SK-N-MC (cell line): ENCODE measurements at places on chromosomes 7 and 10.

GRCh38 chr7:111872450-111873325 lies 310.4 kb upstream of the IMMP2L start:
- no peak for DNase-seq

- DNase-seq: no peak
Observed at GRCh38 chr10:51314481-51314880, 240.2 kb downstream of the PRKG1 start.

DNA sequence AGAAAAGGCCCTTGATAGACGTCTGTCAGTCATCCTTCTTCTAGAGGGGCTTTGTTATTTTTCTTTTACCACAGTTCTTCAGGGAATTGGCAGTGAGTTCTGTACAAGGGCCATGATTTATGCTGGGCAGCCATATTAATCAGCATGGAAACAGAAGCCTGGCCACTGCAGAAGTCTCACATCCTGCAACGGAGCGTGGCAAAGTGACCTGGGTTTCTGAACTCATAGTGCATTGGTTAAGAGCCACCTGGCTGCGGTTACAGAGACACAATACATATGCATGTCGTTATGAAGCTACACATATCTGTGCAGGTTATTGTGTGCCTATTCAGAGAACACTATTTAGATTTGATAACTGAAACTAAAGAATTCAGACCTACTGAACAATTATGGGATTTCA lies 419.4 kb upstream of the CELF2 start:
- DNase-seq: no peak

GRCh38 chr10:42959833-42960232 lies 117.0 kb upstream of the RET start:
- DNase-seq: no peak

- no peak for DNase-seq
Observed at GRCh38 chr10:97506199-97506991, 7.7 kb downstream of the UBTD1 start.

- no peak for DNase-seq
Observed at GRCh38 chr7:24284699-24285506, 913 bp downstream of the NPY start.

GRCh38 chr7:2990949-2991470 lies 52.7 kb downstream of the CARD11 start:
- DNase-seq: no peak

DNA sequence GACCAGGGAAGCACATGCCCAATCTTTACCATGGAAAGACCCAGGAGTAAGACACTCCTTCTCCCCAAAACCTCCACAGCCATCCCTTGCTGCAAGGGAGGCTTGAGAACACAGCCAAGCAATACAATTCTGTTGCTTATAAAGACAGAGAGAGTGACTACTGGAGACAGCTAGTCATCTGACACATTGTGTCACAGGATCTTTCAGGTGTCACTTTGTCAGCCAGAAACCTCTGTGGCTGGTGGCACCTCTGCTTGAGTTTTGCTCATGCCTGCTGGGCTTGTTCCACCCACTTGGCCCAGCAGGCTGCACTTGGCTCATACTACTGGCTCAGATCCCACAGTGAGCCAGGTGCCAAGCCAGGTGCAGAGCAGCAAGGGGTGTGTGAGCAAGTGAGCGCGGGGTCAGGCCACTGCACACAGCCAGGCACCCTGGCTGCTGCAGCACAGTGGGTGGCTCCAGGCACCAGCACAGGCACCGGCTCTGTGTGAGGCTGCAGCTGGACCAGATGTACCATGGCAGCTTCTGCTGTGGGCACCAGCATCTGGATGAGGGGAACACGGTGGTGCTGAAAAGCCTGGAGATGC lies 12.4 kb upstream of the PRLHR start:
- no peak for DNase-seq

GRCh38 chr7:21656796-21657195 lies 114.0 kb downstream of the DNAH11 start:
- no peak for DNase-seq

DNA sequence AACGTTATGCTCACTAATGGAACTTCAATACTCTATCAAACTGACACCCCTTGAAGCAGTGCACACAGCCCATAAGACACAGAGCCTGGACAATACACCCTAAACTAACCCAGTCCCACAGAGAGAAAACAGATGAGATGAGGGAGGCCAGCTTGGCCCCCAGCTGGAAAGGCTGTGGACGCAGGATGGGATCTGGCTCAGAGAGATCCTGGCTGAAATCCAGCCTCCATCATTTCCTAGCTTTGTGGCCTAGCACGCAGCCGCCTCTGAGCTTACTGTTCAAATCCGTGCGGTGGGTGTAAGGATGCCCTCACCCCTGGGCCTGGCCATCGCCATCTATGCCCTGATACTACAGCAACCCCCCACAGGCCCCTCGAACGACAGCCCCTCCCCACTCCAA lies 32.7 kb downstream of the SNX8 start:
- no peak for DNase-seq

DNA sequence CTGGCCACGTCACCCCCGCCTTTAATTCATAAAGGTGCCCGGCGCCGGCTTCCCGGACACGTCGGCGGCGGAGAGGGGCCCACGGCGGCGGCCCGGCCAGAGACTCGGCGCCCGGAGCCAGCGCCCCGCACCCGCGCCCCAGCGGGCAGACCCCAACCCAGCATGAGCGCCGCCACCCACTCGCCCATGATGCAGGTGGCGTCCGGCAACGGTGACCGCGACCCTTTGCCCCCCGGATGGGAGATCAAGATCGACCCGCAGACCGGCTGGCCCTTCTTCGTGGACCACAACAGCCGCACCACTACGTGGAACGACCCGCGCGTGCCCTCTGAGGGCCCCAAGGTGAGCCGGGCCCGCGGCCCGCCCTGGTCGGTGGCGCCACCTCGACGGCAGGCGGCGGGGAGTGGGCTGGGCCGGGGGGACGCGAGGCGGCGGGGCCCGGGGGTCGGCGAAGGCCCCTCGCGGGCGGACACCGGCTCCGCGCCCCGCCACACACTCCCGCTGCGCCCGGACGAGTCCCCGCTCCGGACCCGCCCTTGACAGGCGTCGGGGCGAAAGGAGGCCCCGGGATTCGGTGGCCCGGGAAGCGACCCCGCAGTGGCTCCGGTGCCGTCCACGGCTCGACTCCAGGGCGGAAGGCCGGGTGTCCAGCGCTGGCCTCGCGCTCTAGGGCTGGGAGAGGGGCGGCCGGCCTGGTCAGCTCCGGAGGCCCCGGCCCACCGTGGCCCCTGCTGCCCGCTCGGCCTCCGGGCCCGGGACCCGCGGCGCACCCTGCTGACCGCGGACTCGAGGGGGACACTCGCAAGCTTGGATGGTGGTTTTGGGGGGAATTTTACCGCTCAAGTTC lies 557 bp downstream of the BAG3 start:
- no peak for DNase-seq

- no peak for DNase-seq
Observed at GRCh38 chr7:109545686-109546085, 976.0 kb downstream of the DNAJB9 start.

- DNase-seq: no peak
Observed at GRCh38 chr7:1995426-1995825, 237.3 kb downstream of the MAD1L1 start.

DNA sequence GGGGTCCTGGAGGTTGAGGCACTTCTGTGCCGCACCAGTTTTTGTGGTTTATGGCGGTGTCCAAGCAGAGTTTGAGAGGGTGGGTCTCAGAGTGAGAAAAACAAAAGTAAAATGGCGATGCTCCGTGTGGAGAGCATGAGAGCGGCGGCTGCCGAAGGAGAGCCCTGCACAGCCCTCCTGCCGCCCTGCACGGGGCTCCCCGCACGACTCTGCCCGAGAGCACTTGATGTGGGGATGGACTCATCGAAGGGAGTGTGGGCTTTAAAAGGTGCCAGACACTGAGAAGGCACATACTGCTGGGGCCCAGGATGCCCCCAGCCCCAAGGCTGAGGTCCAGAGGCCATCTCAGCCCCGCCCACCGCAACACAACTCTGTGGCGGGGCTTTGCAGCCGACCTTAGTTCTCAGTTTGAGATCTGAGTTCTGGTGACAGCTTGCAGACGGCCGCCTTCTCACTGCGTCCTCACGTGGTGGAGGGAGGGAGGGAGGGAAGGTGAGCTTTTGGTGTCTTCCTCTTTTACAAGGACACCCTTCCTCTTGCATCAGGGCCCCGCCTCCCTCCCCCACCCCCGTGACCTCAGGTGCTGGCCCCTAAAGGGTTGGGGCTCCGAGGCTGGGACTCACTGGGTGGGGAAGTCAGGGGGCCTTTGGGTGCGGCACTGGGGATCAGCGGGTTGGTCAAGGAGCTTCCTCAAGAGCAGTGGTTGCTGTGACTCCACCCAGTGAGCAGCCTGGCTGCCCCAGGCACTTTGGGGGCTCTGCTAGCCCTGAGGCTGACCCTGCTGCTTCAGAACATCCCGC lies 69.1 kb downstream of the NKX6-2 start:
- DNase-seq: no peak

GRCh38 chr7:151271699-151272355 lies 23.3 kb upstream of the SMARCD3 start:
- DNase-seq: peak; percentile 68

DNA sequence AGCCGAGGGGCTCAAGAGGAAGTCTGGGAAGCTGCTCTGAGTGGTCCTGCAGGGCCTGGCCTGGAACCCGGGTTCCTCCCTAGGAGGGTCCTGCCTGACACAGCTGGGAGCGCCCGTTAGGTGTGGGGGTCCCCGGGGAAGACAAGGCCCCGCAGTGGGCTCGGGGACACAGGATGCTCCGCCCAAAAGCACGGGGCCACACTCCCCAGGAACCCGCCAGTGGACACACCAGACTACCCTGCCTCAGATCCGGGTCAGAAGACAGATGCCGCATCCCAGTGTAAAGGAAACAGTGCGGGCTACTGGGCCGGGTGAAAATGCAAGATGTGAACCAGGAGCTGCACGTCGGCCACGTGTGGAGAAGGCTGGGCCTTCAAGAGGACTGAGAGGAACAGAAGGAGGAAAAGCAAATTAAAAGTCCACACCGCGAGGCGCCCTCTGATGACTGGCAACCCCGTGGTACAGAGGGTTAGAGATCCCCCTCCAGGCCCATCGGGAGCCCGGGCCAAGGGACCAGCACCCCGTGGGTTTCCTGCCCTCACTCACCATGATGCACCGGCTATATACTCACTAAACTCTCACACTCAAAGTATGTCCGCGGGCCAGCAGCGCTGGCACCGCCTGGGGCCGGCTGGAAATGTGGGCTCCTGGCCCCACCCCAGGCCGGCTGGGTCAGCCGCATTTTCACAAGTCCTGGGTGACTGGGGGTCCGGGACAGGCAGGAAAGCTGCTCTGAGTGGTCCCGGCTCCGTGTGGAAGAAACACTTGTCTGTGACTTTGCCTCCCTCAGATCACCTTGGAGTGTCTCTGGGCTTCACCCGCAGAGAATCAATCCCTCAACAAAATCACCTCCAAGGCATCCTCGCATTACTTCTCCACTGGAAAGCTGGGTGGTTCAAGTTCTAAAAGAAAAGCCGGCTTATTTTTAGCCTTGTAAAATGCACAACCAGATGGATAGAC lies 6.1 kb downstream of the STK32C start:
- DNase-seq: no peak

- no peak for DNase-seq
Observed at GRCh38 chr7:153638821-153639435, 413.3 kb upstream of the DPP6 start.

- no peak for DNase-seq
Observed at GRCh38 chr10:116720668-116721546, 21.5 kb downstream of the HSPA12A start.

GRCh38 chr10:131146790-131147189 lies 164.7 kb downstream of the TCERG1L start:
- no peak for DNase-seq

DNA sequence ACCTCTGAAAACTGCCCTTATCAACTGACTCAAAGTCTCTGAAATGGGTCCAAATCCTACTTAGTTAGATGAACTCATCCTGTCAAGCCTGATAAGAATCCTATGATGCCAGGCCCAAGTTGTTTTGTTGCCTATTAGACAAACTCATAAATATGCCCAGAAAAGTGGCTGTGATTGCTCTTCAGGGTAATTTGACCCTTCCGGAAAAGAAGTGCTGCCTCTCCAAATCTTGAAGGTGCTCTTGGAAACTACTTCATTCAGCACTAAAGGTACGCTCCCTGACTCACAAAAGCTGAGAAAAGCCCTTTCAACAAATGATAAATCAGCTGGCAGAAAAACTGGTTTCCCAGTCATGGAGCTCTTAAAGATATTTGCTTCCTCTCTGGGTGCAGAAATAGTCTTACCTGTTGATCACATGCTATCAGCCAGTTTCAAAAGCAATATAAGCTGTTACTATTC lies 6.7 kb downstream of the IFIT5 start:
- no peak for DNase-seq

DNA sequence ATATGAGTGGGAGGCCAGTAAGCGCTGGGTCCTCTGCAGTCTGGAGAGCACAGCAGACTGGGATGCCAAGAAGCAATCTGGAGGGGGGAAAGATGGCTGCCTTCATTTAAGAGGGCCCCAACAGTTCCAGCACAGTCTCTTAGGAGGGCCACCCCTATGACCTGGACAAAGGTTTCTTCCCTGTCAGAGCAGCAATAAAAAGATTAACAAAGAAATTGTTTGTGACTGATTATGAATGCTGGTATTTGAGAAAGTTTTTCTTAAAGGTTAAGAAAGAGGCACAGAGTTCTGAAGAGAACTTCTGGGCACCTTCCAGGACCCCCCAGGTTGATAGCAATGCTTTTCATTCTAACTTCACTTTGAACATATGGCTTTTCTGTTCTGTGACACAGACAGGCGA lies 52.3 kb downstream of the CYP26A1 start:
- no peak for DNase-seq

DNA sequence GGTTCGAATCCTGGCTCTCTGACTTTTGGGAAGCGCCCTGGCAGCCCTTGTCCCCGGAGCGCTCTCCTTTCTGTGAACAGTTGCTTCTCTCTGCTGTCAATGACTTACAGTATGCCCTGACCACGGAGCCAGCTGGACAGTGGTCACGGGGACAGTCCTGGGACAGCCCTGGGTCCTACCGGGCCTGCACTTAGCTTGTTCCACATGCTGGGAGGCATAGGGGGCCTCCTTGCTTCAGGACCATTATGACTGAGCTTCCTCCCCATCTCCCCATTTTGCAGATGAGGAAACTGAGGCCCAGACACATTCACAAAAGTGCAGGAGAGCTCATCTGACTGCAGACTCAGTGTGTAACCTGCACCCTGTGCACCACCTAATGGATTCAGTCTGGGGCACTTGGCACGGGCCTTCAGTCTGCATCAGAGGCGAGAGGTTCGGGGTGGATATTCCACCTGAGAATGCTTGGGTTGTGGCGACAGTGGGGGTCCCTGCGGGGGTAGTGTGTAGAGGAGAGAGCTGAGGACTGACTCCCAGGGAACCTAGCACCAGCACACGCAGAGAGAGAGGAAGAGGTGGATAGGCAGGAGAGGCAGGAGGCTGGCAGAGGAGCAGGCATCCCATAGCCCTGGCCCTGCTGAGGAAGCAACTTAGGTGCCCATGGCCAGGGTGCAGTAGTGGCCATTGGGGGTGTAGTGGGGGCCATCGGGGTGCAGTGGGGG lies 1.6 kb downstream of the DOCK1 start:
- no peak for DNase-seq

GRCh38 chr7:137120690-137121089 lies 222.8 kb downstream of the PTN start:
- no peak for DNase-seq

DNA sequence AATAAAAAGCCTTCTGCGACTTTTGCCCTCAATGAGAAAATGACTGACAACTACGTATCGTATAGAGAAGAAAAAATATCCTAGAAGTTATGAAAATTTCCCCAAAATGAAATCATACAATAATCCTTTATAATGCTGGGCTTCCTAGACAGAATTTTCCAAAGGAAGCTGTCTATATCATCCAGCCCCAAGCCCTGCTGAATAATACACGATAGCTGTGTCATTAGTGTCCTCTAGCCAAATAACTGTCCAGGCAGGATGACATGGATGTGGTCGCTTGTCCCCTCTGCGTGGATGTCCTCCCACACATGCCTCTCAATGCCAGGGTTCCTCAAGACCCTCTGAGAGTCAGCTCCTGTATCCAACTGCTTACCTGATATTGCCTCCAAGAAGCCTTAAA lies 61.7 kb upstream of the ECHDC3 start:
- DNase-seq: no peak
